ENCODE measurements at places on chromosomes 2 and 18.

GRCh38 chr2:23445450-23445868, 60.5 kb downstream of the KLHL29 start:
- no peak for DNase-seq

DNA sequence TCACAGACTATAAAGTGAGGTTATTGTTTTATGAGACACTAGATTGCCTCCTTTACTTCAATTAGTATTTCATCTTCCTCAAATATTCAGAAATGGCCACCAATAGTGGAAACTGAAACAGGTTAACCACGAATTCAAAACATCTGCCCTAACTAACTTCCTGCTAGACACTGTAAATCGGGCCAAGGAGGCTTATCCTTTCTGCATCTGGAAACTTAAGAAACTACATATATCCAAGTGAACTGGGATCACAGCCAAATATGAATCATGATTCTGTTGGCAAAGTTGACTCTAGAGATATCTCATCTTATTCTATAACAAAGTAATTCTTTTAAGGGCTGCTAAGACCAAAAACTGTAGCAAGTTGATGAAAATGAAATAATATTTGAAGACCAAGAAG, 136.6 kb upstream of the ZC3H15 start:
- no peak for DNase-seq

GRCh38 chr2:219441451-219442255, 7.0 kb downstream of the SPEG start:
- DNase-seq = peak; percentile 46

GRCh38 chr2:39399570-39399969, 37.5 kb downstream of the MAP4K3 start:
- DNase-seq = no peak

- DNase-seq = no peak
Observed at GRCh38 chr2:105802587-105802986, 57.9 kb downstream of the NCK2 start.

GRCh38 chr2:74532222-74532621, 2.5 kb downstream of the HTRA2 start:
- DNase-seq = peak; percentile 38

- no peak for DNase-seq
Observed at GRCh38 chr18:21826641-21827302, 86.2 kb downstream of the MIB1 start.

GRCh38 chr2:239381709-239382134, 19.1 kb downstream of the HDAC4 start:
- DNase-seq = no peak

- no peak for DNase-seq
Observed at GRCh38 chr18:1013951-1014350, 109.3 kb downstream of the ADCYAP1 start.

GRCh38 chr18:78683191-78684010, 296.2 kb upstream of the SALL3 start:
- no peak for DNase-seq

DNA sequence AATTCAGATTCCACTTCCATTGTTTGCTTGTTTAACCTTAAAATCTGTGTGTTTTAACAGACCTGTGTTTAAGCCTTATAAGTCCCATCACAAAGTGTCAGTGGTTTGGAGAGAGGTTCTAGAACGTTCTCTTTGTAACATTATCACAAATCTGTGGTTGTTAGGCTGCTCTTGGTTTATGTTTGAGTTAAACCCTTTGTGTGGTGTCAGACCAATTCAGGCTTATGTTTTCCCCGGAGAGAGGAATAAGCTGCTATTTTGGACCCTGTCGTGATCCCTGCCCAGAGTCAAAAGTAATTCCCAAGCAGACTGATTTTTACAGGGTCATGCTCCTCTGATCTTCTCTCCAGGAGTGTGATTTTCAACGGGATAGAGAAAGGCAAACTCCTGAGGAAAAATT, 43.8 kb upstream of the LTBP1 start:
- DNase-seq = no peak

DNA sequence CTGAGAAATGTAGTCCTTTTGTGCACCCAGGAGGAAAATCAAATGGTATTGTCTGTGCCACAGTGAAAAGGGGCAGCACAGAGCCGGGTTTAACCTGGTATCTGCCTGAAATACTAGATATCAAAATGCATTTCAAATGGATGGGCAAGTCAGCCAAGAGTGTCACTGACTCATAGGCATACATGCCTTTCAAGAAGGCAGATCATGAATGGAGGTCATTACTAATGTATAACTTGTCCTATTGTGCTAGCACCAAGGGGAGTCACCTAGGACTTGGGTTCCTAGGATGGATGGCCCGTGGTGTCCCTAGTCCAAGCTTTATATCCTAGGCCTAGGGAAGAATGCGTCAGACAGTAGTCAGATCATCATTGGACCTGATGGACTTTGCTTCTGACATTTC, 49.9 kb downstream of the TCF7L1 start:
- DNase-seq = no peak

DNA sequence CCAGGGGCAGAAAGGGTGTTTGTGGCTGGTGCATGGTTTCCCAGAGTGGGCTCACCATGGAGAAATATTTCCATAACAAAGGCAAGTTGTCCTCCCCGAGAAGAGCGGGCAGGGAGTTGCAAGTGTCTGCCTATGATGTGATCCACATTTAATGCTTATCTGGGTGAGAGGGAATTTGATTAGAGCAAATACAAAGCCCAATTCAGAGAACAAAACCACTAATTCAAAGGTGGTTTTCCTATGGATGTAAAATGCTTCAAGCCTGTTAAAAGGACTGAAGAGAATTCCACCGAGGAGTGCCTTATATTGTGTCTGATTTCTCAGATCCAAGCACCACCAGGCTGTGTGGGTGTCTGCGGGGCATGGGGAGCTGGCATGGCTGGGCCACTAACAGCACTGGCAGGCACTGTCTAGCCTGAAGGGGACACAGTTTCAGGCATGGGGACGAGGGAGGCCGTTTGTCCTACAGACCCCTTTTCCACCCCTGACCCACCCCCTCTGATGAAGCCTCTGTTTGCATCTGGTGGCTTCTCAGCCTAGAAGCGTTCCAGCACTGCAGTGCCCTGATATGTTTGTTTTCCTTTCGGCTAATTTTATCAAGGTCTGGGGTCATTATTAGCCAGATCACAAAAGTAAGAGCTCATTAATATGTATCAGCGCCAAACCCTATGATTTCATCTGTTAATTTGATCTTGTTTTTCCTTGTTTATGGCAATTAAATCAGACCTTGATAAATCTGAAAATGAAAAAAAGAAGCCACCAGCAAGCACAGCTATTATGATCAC, 357.3 kb downstream of the HRH4 start:
- peak; percentile 63 for DNase-seq

- no peak for DNase-seq
Observed at GRCh38 chr2:100302585-100302892, 19.8 kb downstream of the LONRF2 start.

DNA sequence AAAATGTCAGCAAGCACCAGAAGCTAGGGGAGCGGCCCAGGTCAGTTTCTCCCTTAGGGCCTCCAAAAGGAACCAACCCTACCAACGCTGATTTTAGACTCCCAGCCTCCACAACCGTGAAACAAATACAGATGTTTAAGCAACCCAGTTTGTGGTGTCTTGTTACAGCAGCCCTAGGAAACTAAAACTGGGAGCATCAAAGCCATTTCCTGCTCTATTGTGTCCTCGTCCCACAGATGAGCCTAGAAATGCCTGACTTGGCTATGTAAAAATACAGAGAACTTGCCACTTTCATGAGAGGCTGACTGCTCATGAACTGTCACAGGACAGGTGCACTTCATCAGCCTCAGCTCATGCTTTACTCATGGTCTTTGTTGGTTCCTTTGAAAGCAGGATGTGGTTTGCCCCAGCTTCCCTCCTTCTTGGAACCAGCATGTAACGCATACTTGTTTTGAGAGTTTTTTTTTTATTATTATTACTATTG, 97.6 kb upstream of the SLC39A10 start:
- no peak for DNase-seq

DNA sequence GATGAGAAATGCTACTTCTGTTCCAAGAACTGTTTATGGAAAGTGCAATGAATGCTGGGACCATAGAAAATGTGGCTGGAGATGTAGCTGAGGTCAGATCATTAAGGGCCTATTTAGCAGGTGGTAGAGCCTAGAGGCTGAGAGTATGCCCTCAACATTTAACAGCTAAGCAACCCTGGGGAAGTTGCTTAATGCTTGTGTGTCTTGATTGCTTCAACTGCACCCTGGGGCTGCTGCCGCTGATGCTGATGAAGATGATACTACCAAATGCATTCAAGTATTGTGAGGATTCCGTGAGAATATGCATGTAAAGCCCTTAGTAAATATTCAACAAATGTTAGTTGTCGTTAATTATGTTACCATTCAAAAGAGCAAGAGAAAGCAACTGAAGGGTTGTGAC, 273.2 kb downstream of the BCL11A start:
- DNase-seq = no peak

DNA sequence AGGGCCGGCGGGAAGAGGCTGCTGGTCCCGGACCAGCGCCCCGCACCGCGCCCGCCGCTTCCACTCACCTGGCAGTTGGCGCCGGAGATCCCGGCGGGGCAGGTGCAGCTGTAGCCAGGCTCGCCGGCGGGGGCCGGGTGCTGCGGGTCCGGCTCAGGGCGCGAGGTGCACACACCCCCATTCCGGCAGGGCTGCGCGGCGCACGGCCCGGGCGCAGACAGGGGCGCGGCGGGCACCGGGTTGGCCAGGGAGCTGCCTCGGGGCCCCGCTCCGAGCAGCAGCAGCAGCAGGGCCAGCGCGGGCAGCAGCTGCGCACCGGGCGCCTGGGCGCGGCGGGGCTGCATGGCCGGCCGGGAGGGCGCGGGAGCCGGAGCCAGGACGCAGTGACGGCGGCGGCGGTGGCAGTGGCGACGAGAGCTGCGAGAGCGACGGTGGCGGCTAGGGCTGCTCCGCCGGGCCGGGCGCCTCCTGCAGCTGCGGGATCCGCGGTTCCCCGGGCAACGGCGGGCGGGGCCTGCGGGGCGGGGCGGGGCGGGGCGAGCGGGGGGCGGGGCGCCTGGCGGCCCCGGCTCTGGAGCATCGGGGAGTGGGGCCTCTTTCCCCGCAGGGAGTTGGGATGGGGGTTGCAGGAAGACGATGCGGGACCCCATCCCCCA, at the start of gene DNER:
TSS of gene DNER (minus strand) at position 476 of the 656 bp plus-strand sequence. CDS start at position 344, 132 bp downstream.
- DNase-seq = peak; percentile 76

- DNase-seq = no peak
Observed at GRCh38 chr2:77873506-77873905, 351.3 kb upstream of the LRRTM4 start.

DNA sequence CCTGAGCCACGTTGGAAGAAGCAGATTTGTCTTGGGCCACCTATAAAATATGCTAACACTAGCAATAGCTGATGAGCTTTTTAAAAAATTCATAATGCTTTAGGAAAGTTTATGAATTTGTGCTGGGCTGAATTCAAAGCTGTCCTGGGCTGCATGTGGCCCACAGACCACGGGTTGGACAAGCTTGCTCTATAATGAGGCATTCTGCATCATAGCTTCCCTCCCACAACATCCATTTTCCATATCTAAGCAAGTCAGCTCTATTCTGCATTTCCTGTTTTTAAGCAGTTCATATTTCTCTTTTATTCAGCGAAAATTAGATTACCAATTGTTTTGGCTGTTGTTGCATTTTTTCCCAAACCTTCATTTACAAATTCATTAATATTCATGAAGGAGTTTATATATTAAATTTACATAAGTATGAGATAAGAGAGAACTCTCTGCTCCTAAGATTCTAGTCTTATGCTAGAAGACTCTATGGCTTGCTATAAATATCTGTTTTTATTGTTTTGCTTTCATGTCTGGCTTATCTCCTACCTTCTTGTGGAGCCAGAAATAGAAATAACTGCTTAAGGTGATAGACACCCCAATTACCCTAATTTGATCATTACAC, 114.5 kb upstream of the HNRNPA3 start:
- no peak for DNase-seq

DNA sequence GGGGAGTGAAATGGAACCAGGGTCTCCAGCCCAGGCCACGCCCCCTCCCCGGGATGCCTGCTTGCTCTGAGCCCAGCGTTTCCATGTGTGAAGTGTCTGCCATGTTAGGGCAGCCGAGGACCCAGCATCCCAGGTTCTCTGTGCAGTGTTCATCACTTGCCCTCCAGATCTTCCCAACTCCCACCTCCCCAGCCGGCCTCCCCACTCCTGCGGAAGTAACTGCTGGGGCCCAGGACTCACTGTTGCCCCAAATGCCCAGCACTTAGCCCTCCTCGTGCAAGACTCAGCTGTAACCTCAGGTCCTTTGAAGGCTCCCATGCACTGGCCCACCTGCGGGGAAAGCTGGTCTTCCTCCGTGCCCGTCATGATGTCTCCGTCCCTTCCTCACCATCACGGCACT, 9.7 kb upstream of the PXDN start:
- no peak for DNase-seq

DNA sequence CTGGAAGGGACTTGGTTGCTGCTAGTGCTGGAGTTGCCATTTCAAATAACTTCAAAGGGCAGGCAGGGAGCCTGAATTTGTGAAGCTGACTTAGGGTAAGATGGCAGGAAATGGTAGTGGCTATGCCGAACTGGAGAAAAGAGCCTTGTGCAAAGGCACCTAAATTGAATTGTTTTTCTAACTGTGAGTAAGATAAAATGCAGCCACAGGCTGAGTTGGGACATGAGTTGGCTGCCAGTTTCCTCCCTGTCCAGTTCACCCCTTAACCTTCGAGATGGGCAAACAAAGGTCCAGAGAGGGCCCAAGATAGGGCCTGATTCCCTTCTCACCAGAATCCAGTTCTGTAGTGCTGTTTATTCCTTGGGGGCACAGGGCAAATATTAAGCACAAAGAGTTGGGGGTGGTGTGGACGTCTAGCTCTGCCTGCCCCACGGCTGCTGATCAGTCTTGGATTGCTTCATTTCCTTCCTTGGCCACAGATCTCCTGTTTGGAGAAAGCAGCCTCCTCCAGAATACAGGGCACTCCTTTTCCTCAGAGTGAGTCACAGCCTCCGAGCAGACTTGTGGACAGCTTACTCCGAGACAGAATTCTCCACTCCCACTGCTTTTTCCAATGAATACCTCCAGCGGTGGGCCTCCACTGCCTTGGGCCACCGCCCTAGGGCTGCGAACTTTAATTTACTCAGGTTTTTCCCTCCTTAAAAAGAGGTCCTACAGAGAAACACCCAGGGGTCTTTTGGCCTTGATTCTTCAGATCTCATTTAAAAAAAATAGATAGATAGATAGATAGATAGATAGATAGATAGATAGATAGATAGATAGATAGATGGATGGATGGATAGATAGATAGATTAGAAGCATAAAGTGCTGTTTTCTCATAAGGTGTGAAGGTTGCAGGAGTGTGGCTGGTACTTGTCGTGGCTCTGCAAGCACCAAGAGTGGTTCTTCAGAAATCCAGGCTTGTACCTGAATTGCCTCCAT, 18.4 kb upstream of the SLC20A1 start:
- DNase-seq = peak; percentile 36

DNA sequence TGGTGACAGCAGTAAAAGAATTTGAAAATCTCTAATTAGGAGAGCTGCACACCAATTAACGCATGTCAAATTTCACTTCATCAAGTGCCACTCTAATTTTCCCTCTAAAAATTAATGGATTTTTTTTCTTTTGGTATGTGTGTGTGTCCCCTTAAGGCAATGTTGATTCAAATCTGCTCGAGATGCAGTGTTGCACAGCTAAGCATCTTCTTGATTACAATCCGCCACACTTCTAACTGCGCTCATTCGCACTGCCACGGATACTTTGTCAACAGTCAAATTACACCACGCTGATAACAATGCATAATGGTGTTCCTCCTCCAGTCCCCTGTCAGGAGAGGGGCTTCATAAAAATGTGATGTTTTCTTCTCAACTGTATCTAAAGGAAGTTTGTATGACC, 261.4 kb downstream of the MEIS1 start:
- DNase-seq = peak; percentile 81

Data from G401 (cell line).